ENCODE measurements at places on chromosomes 12 and 14. TPM values are rescaled to one million over a fixed set of nuclear protein-coding genes. Genes with fewer than 3 reads are reported as not detected.

GRCh38 chr14:100871234-100872186 lies 32.0 kb downstream of the RTL1 start:
- H3K27me3 ChIP-seq: peaks cover 13% of the 10 kb centered on the region
- no peak overlapping the region for H3K27ac ChIP-seq
- DNase-seq: peak; percentile 37
- no peaks in the 10 kb centered on the region for H3K4me1 ChIP-seq

GRCh38 chr12:116592731-116593130 lies 33.5 kb downstream of the MAP1LC3B2 start:
- no peaks in the 10 kb centered on the region for H3K4me1 ChIP-seq
- H3K36me3 ChIP-seq: no peaks in the 10 kb centered on the region
- H3K27ac ChIP-seq: peak overlapping the region; percentile 90
- no peaks in the 10 kb centered on the region for H3K27me3 ChIP-seq

DNA sequence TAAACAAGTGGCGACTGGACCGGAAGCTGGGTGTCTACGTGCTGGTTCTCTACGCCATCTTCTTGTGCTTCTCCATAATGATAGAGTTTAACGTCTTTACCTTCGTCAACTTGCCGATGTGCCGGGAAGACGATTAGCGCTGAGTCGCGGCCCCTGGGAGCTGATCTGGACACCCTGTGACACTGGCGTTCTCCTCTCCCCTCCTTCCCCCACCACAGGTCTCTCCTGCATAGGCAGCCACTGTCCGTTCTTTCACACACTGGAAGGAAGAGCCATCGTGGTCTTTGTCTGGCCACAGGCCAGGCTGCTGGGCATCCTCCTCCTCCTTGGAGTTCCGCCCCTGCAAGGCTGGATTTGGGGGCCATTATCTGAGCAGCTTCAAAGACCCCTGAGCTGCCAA lies 20.1 kb upstream of the RIN3 start:
- no peaks in the 10 kb centered on the region for H3K27me3 ChIP-seq
- no peak for DNase-seq
- H3K4me1 ChIP-seq: no peaks in the 10 kb centered on the region
- no peak overlapping the region for H3K4me3 ChIP-seq
- H3K36me3 ChIP-seq: no peaks in the 10 kb centered on the region
- H3K27ac ChIP-seq: no peak overlapping the region

DNA sequence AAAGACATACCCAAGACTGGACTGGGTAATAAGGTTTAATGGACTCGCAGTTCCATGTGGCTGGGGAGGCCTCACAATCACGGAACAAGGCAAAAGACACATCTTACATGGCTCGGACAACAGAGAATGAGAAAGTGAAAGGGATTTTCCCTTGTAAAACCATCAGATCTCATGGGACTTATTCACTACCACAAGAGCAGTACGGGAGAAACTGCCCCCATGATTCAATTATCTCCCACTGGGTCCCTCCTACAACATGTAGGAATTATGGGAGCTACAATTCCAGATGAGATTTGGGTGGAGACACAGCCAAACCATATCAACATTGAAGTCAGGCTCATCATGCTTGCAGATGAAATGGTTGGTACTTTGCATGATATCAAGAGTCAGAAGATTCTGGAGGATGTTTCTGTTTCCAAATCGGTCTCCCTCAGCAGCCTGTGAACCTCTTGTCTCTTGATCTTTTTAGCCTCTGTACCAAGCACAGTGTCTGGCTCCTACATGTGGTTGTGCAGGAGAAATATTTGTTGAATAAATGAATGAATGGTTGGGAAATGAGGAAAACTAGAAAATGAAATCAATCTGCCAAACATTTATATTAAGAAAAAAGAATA lies 98.6 kb downstream of the VRK1 start:
- DNase-seq: no peak
- H3K4me3 ChIP-seq: no peak overlapping the region

- no peaks in the 10 kb centered on the region for H3K4me1 ChIP-seq
- no peaks in the 10 kb centered on the region for H3K36me3 ChIP-seq
- peak overlapping the region; percentile 30 for H3K4me3 ChIP-seq
- H3K27me3 ChIP-seq: no peaks in the 10 kb centered on the region
- peak overlapping the region; percentile 76 for H3K27ac ChIP-seq
Observed at GRCh38 chr12:115354007-115354890, 670.3 kb upstream of the TBX3 start.

GRCh38 chr12:63457857-63458256 lies 210.4 kb downstream of the DPY19L2 start:
- H3K4me3 ChIP-seq: no peak overlapping the region
- H3K27me3 ChIP-seq: no peaks in the 10 kb centered on the region
- DNase-seq: no peak
- no peak overlapping the region for H3K27ac ChIP-seq

DNA sequence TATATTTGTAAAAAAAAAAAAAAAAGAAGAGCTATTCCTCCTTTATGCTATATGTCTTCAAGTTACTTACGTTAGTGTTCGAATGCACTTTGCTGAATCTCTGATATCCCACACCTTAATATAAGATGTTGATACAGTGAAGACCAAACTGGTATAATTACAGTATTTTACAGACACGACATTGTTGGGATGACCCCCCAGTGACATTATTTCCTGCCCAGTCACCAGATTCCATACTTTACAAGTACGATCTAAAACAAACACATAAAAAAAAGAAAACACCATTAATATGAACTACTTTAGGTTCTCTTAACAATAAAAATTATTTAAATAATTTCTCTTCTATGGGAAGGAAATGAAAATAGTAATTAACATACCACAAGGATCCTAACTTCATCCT lies 133.4 kb downstream of the KIF21A start:
- no peak for DNase-seq
- no peaks in the 10 kb centered on the region for H3K4me1 ChIP-seq
- no peaks in the 10 kb centered on the region for H3K27me3 ChIP-seq
- no peak overlapping the region for H3K4me3 ChIP-seq

- H3K4me3 ChIP-seq: peak within 1 kb of the TSS; percentile 69
- H3K4me1 ChIP-seq: no peaks in the 10 kb centered on the region
- H3K27ac ChIP-seq: peak within 1 kb of the TSS; percentile 88
- DNase-seq: peak; percentile 98
- no peaks in the 10 kb centered on the region for H3K36me3 ChIP-seq
Observed at GRCh38 chr12:121888478-121889273, at the start of gene PSMD9. Gene PSMD9, plus strand, starts transcription at chr12:121888790. Its CDS starts 67 bp downstream, at chr12:121888857.

- H3K36me3 ChIP-seq: no peaks in the 10 kb centered on the region
- no peak for DNase-seq
- no peaks in the 10 kb centered on the region for H3K27me3 ChIP-seq
Observed at GRCh38 chr14:59284059-59284458, 95.6 kb downstream of the DAAM1 start.

DNA sequence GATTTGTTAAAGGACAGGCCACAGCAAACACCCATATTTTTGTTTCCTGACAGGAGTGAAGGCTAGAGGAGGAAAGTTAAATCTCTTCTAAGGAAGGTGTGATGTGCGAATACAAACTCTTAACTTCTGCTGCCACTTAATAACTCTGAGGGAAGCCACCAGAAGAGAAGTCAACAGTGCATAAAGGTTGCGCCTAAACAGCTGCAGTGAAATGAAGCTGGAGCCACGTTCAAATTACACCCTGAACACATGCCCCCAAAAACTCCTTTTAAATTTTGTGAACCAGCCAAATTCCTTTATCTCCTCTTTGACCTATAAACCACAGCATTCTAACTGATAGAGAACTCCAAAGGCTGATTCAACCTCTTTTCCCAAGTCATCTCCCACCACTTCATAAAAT lies 22.4 kb downstream of the DENND5B start:
- no peaks in the 10 kb centered on the region for H3K36me3 ChIP-seq
- H3K27me3 ChIP-seq: no peaks in the 10 kb centered on the region
- no peaks in the 10 kb centered on the region for H3K4me1 ChIP-seq
- H3K4me3 ChIP-seq: no peak overlapping the region

DNA sequence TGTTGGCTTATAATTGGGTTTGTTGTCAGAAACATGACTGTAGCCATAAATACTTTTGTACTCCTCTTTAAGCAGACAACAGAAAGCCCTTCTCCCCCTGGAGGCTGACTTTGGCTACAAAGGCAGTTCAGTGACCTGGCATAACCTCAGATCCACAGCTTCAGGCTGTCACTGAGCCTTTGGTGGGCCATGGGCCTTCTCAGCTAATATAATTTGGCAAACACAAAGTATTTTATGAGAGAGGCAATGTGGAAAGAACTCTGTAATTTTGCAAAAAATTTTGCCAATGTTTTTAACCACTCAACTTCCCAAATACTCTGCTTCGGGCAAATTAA lies 15.5 kb upstream of the MGP start:
- H3K4me1 ChIP-seq: peaks cover 16% of the 10 kb centered on the region
- no peak for DNase-seq

DNA sequence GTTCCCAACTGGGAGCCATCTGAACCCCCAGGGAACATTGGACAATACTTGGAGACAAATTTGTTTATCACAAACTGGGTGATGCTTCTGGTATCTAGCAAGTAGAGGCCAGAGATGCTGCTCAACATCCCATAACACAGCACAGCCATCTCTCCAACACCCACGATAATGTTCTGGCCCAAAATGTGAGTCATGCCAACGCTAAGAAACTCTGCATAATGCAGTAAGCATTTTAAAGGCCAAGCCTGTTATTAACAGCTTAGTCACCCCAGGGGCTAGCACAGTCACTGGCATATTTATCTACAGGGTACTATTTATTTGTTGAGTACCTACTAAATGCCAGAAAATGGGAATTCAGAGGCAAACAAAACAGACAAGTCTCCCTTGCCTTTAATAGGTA lies 873.1 kb upstream of the TMEM132C start:
- no peak overlapping the region for H3K4me3 ChIP-seq
- no peaks in the 10 kb centered on the region for H3K4me1 ChIP-seq
- no peak overlapping the region for H3K27ac ChIP-seq
- no peak for DNase-seq
- no peaks in the 10 kb centered on the region for H3K27me3 ChIP-seq
- no peaks in the 10 kb centered on the region for H3K36me3 ChIP-seq

- DNase-seq: no peak
- H3K27me3 ChIP-seq: no peaks in the 10 kb centered on the region
- no peaks in the 10 kb centered on the region for H3K4me1 ChIP-seq
- H3K27ac ChIP-seq: no peak overlapping the region
- no peaks in the 10 kb centered on the region for H3K36me3 ChIP-seq
Observed at GRCh38 chr12:126668961-126669360, 1598.0 kb upstream of the TMEM132C start.

DNA sequence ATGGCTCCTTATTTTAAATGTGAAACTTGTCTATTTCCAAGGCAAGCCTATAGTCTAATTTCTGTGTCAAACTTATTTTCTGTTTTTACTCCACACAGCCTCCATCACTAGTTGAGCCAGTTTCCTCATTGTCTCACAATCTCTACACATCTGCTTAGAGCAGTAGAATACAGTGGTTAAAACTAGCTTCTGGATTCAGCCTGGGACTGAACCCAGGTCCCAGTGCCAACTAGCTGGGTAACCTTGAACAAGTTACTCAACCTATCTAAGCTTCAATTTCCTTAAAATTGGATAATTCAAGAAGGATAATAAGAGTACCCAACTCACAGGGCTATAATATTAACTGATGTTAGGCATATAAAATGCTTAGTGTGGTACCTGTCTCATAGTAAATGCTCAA lies 304.7 kb upstream of the NPAS3 start:
- H3K4me1 ChIP-seq: no peaks in the 10 kb centered on the region
- H3K4me3 ChIP-seq: no peak overlapping the region
- DNase-seq: no peak
- no peak overlapping the region for H3K27ac ChIP-seq

GRCh38 chr14:95255487-95255886 lies 64.2 kb downstream of the CLMN start:
- peak; percentile 79 for DNase-seq
- H3K4me3 ChIP-seq: no peak overlapping the region
- no peaks in the 10 kb centered on the region for H3K4me1 ChIP-seq
- no peaks in the 10 kb centered on the region for H3K36me3 ChIP-seq
- H3K27ac ChIP-seq: no peak overlapping the region

DNA sequence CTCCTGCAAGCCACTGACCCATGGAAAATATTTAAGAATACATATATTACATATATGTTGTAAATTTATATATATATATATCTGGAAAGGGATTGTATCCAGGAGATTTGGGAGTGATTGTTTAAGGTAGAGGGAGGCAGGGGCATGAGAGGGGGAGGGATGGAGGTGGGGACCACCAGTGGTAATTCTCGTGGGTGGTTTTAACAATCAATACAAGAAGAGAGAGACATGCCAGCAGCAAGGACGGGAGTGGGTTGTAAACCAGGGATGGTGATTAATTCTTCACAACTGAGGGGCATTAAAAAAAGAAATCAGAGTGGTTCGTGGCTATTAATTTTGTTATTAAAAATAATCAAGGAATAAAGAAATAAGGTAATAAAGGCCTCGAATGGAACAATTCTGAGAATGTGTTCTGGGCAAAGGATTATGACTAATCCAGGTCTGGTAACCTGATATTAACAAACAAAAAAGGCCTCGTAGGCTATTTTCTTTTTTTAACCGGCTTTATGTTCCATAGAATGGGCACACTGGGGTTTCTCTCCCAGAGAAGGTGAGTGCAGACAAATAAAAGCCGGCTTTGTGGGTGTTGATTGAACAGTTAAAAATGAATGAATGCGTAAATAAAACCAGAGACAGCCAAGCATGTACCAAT lies 8.3 kb upstream of the RTL1 start:
- no peaks in the 10 kb centered on the region for H3K36me3 ChIP-seq
- no peak for DNase-seq
- H3K4me1 ChIP-seq: no peaks in the 10 kb centered on the region
- no peak overlapping the region for H3K27ac ChIP-seq

DNA sequence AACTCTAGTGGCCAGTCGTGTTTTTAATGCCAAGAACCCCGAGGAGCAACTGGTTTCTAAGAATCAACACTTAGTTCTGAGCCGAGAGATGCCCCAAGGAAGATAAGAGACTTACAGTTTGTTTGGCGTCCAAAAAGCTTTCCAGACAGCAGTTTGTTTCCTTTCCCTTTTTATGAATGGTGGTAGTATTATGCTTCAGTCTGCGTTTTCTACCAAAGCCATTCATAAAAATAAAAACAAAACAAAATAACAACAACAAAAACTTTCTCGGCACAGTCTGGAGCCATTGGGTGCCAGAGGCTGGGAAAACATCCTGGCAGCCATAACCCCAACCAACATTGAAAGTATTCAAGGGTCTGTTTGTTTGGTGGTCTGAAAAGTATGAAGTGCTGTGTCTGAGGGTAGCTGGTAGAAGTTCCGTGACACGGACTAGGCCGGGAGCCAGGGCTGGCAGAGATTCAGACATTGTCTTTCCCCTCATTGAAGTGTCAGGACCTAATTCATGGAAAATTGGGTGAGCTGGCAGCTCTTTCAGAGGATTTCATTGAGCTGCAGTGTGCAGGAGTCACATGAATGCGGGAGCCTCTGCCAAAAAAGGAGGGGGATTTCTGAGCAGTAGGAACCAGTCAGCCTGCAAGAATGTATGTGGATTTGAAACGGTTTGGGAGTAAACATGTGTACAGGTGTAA lies 124.2 kb downstream of the HMGA2 start:
- H3K4me3 ChIP-seq: no peak overlapping the region
- H3K36me3 ChIP-seq: no peaks in the 10 kb centered on the region
- peak; percentile 76 for DNase-seq

- no peaks in the 10 kb centered on the region for H3K27me3 ChIP-seq
- H3K36me3 ChIP-seq: no peaks in the 10 kb centered on the region
- no peak overlapping the region for H3K27ac ChIP-seq
- H3K4me1 ChIP-seq: no peaks in the 10 kb centered on the region
Observed at GRCh38 chr12:27198036-27198435, 46.0 kb upstream of the STK38L start.

The EMP1 gene
- 759 TPM for total RNA-seq

The MYF6 gene
- not detected for total RNA-seq

The C12orf54 gene
- not detected for total RNA-seq

The GNB3 gene
- total RNA-seq: 3.3 TPM

All from breast epithelium (tissue), 4 donors.